ENCODE measurements at places on chromosomes 1 and 21.

GRCh38 chr1:157496121-157496526, 56.2 kb downstream of the FCRL5 start:
- DNase-seq: peak; percentile 9

- DNase-seq: no peak
Measured at GRCh38 chr1:46817814-46818213, 19.0 kb downstream of the CYP4B1 start.

GRCh38 chr21:29641635-29642550, 297.9 kb downstream of the GRIK1 start:
- no peak for DNase-seq

DNA sequence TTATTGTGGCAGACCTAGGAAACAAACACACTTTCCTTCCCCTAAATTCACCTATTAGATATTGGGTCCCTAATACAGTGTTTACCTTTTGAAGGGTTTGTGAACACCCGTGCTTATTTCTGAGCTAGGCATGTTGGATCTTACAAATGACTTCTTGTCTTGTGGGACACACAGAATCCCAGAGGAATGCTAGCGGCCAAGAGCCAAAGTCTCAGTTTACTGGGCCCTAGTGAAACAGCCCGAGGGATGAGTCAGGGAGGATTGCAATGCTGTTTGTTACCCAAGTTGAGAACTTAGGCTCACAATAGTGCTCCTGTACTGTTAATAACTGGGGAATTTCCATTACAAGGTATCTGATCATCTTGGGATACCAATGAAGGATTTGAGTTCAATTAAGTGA, 100.1 kb upstream of the AKT3 start:
- DNase-seq: peak; percentile 77

DNA sequence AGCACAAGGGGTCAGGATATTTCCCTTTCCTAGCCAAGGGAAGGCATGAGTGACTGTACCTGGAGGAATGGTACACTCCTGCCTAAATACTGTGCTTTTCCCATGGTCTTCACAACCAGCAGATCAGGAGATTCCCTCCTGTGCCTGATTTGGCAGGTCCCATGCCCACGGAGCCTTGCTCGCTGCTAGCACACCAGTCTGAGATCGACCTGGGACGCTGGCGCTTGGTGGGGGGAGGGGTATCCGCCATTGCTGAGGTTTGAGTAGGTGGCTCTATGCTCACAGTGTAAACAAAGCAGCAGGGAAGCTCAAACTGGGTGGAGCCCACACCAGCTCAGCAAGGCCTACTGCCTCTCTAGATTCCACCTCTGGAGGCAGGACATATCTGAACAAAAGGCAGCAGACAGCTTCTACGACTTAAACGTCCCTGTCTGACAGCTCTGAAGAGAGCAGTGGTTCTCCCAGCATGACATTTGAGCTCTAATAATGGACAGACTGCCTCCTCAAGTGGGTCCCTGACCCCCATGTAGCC, 486.0 kb upstream of the CHRM3 start:
- no peak for DNase-seq

DNA sequence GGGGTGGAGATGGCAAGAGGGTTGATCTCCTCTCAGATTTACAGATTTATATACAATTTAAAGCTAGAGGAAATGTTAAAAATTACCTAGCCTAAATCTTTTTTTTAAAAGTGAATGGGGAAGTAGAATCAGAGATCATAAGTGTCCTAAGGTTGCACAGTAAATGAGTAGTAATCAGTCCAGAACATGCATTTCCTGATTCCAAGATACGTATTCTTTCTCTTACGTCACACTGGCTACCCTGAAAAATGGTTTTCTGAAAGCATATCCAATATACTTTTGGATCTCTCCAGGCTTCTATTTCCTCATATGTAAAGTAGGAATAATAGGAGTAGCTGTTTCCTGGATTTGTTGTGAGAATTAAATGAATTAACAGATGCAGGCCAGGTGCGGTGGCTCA, 11.7 kb downstream of the GADD45A start:
- no peak for DNase-seq

DNA sequence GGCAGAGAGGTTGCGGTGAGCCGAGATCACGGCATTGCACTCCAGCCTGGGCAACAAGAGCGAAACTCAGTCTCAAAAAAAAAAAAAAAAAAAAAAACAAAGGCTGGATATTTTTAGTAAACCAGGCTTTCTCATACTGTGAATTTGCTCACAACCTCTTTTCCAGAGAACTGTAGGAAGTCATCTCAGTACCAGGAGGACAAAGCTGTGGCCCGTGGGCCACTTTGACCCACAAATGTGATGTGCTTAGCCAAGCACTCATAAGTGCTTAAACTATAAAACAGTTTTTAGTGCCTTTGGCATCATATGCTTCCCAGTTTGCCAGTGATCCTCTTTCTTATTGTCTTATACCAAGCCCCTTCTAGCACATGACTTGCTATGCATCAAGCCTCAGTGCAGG, 46.5 kb downstream of the RNF11 start:
- no peak for DNase-seq

DNA sequence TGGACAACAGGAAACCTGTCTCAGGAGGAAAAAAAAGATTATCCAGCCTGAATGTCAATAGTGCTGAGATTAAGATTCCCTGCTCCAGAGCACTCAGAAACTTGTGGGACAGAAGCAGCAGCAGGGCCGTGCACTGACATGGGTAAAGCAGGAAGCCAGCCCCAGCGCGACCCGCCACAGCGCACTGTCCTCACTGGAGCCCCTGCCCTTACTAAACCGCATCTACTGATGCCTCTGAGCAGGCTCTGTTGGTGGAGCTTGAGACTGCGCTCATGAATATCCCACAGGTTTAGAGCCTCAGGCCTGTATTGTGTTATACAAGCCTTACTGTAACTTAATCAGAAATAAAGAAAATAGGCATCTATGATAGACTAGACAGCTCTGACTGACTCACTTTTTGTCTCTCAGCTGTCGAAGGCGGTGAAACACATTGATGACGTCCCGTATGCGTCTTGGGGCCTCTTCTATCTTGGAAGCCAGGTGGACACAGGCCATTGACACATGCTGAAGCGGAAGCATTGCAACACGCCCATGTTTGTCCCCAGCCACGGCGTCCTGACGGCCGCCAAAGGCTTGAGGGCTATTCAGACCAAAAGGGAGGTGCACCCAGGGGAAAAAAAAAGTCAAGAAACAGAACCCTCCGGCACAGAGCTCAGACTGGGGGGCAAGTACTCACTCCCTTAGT, 1.2 kb downstream of the CCNL2 start:
- DNase-seq: no peak

- DNase-seq: no peak
Measured at GRCh38 chr1:17214876-17215544, 10.1 kb downstream of the PADI1 start.

DNA sequence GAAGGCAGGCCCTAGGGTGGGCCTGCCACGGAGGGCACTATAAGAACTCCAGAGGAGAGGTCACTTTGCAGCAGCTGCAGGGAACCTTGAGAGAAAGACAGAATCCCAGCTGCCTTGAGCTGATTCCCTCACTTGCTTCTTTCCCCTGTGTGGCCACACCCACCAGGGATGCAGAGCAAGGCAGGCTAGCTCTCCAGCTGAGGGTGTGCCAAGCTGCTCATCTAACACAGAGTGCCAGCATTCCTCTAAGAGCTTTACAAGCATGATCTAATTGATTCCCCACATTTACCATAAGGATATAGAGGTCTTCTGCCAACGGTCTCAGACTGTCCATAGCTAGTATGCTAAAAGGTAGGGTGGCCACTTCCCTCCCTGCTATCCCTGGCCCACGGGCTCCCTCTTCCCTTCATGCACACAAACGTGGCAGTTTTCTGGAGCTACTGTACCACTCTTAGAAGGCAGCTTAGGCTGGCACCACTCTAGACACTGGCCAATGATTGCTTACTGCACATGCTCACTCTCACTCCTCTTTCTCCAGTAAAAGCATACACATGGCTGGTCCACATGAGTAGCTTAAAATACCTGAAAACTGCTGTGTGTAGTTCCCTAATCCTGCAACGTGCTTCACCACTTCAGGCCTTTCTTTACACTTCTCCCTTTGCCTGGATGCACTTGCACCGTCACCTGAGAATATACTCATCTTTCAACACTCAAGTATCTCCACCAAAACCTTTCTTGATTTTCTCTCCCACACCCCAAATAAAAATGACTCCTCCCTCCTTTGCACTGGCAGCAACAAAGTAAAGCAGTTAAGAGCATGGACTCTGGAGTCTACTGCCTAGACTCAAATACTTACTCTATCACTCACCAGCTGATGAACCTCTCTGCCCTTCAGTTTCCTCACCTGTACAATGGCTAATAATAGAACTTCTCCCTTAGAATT, 57.7 kb downstream of the DMAP1 start:
- DNase-seq: no peak

GRCh38 chr1:110710314-110710713, 35.6 kb upstream of the KCNA3 start:
- DNase-seq: no peak

DNA sequence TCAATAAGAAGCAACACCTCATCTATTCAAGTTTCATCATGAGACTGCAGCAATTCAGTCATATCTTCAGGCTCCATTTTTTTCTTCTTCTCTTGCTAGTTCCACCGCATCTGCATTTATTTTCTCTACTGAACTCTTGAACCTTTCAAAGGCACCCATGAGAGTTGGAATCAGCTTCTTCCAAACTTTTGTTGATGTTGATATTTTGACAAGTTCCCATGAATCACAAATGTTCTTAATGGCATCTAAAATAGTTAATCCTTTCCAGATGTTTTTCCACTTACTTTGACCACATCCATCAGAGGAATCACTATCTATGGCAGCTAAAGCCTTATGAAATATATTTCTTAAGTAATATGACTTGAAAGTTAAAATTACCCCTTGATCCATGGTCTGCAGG, 434.3 kb downstream of the GPATCH2 start:
- no peak for DNase-seq

GRCh38 chr1:4460651-4461050, 193.8 kb upstream of the AJAP1 start:
- no peak for DNase-seq

DNA sequence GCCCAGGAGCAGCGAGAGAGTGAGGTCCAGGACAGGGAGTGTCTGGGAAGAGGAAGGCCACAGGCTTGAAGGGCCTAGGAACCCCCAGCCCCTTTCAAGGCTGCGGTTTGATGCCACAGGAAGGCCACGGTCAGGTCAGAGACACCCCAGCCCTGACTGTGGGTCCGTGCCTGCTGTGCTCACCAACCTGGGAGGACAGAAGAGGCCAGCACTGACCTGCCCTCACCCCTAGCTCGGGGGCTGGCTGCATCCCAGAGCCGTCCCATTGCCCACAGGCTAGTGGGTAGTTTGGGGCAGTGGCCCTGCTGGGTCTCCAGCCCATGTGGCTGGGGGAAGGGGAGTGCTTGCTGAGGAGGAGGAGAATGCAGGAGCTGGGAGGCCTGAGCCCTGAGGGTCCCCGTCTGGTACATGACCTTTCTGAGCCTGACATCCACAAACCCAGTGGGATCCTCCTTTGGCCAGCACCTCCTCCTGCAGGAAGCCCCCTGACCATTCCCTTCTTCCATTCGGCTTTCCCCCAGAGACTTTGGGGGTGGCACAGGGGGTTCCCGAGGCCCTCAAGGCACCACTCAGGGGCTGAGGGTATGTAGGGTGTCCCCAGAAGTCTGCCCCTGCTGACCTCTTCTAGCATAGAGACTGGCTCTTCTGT, 54.3 kb downstream of the WNT9A start:
- DNase-seq: no peak

DNA sequence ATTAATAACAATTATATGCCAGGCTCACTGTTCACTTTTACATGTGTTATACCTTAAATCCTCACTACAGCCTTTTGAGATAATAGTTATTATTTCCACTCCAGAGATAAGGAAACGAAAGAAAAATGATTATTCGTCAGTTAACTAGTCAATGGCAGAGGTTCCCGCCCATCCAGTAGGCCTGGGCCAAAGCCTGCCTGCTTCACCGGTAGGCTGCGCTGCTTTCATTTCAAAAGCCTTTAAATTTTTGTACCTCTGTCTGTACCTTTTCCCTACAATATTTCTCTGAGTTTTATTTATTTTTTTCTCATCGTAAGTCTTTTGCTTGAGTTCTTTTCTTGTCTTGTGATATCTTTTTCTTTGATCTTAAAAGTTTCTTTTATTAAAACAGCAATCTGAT, 3.6 kb downstream of the GPR52 start:
- no peak for DNase-seq

DNA sequence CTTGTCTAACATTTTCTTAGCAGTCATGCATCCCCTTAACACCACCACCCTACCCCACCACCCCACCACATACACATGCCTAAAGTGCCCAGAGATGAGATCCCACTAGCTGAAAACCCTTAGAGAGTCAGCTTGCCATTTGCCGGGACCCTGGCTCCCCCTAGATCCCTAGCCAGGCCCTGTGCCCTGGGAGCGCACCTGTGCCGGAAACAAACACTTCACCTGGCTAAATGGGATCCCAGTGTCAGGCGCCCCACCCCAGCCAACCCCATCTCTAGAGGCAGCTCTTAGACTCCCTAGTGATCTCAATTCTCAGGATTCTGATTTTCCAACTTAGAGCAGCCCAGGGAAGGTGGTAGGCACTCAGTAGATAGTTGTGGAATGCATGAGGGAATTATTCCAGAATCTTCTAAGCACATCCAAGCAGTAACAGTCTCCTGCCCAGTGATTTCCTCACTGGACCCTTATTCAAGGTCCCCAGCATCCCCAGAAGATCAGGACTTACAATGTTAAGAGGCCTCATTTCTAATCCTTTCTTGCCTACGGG, 105.2 kb downstream of the LAMC2 start:
- DNase-seq: no peak

- no peak for DNase-seq
Measured at GRCh38 chr1:23531562-23532094, 595 bp upstream of the E2F2 start.

DNA sequence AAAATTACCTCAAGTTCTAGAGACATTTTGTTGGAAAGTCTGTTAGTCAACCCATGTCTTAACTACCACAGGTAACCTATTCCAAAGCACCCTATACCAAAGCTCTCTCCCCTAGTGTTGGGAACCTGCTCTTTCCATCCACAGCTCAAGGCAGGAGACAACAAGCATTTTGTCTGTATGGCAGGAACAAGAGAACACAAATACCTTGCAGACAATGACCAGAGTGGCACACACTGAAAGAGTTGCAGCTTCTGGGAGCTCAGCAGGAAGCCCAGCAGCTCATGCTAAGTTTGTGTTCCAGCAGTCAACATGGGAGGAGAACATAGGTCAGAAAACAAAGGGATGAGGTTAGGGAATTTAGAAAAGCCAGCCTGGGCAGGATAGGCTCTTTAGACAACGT, 300.8 kb downstream of the HHIPL2 start:
- DNase-seq: no peak

DNA sequence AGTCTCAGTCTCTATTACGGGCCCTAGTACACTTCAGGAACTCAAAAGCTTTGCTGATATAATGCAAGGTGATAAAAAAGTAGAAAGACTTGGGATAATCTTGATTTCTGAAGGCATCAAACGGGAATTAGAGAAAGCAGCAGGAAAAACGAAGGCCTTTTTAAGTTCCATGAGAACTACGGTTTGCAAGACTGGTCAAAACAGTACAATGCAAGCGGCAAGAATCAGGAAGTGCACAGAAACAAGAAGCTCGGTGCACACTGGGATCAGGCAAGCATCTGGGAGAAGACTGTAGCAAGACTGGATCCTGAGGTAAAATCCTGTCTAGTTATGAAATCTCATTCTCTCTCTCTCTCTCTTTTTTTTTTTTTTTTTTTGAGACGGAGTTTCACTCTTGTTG, 28.6 kb downstream of the NTMT2 start:
- DNase-seq: no peak
